ENCODE measurements at places on chromosomes 12 and 14.

DNA sequence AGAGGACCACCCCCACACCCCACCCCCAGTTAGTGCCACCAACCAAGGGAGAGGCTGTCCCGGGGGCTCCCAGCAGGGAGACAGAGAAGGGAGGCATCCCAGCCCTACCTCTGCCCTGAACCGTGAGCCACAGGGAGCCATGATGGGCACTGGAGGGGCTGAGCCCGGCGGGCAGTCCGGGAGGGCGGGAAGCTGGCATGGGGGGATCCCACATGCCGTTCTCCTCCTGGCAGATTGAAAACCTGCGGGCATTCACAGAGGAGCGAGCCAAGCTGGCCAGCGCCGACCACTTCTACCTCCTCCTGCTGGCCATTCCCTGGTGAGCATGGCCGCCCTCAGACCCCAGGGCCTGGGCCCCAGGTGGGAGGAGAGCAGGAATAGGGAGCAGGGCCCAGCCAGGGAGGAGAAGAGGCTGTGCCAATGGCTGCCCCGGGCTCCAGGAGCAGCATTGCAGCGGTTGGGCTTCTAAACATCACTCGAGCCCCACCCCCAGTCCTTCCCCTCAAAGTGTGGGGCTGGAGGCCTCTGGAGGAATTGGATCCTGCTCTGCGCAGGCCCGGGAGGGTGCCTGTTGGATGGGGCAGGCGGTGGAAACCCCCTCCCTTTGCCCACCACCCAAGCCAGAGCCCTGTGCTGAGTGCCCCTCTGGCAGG lies 14.5 kb upstream of the ADSS1 start:
- DNase-seq, result no peak

DNA sequence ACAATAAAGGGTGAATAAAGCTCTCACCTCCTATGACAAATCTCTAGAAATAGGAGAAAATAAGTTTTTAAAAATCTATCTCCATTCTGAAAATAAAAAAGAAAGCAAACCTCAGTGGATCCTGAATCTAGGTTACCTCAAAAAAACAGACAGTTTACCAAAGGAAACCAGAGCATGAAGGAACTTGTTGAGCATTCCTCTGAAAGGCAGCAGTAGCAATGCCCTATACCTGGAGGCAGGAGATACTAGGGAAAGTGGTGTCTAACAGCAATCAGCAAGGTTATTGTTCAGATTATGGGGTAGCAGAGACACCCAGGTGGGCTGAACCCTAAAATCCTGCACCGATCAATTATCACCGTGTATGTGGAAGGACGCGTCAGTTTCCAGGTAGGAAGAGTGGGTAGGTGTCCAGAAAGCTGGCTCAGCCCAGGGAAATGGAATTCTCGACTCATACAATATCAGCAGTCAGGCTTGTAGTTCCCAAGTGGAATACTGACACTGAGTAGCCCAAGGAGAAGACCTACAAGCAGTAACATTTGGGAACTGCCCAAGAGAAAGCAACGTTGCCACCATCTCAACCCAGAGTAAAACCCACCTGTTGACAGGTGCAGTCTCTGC lies 128.3 kb downstream of the ST8SIA1 start:
- DNase-seq, result no peak

GRCh38 chr14:31785574-31785973 lies 224.4 kb downstream of the NUBPL start:
- DNase-seq, result no peak

DNA sequence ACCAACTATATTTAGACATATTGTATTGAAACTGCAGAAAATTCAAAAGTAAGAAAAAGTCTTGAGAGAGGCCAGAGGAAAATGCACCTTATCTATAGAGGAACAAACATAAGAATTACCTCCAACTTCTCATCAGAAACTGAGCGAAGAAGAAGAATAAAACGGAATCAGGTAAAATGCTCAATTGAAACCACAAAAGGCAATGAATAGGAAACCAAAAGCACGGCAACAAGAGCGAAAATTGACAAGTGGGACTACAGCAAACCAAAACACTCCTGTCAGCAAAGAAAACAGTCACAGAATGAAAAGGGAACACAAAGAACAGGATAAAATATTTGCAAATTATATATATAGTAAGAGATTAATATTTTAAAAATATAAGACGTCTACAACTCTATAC lies 61.9 kb upstream of the PARP11 start:
- no peak for DNase-seq

- no peak for DNase-seq
Observed at GRCh38 chr12:46260913-46261476, 7.8 kb downstream of the SLC38A1 start.

DNA sequence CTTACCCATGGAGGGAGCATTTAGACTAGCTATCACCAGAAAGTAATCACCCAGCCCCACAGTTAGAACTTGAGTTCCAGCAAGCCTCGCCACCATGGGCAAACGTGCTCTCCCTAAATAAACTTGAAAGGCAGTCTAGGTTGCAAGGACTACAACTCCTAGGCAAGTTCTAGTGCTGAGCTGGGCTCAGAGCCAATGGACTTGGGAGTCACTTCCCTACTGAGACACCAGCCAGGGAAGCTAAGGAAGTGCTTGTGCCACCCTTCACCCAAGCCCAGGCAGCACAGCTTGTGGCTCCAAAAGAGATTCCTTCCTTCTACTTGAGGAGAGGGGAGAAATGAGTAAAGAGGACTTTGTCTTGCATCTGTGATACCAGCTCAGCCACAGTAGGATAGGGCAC lies 57.9 kb downstream of the SLCO1A2 start:
- DNase-seq, result no peak

DNA sequence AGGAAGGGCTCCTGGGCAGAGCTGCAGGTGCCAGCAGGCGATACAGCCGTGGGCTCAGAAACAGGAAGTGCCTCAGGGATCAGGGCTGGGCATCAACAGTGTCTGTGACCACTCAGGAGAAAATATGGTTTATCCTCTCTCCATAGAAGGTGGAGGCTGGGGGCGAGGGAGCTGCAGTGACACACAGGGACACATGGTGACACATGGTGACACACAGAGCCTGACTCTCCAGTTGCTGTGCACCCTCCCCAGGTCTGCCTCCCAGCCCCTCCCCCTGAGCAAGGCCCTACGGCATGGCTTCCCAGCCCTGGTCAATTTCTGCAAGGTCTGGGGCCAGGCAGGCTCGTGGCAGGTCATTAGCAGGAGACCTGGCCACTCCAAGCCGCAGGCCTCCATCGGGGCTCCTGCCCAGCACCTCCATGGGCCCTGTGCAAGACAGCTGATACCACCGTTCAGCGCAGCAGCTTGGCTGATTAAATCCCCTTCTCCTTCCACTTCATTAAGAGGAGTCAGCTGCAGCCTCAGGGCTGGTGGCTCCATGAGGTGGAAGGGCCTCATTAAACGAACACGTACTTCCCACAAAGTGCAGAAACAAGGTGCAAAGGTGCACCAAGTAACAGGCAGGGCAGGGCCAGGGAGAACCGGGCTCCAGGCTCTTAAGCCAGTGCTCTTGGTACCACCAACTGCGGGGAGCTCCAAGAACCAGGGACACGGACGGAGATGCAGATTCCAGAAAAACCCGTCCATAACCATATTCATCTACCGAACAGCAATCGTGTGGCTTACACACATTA lies 60.7 kb downstream of the CCNK start:
- no peak for DNase-seq

GRCh38 chr14:76657404-76657803 lies 103.9 kb upstream of the VASH1 start:
- no peak for DNase-seq

- DNase-seq, result no peak
Observed at GRCh38 chr12:49295082-49295936, at the start of gene PRPH. PRPH (plus strand) TSS chr12:49295147; CDS start chr12:49295201, 54 bp downstream.

DNA sequence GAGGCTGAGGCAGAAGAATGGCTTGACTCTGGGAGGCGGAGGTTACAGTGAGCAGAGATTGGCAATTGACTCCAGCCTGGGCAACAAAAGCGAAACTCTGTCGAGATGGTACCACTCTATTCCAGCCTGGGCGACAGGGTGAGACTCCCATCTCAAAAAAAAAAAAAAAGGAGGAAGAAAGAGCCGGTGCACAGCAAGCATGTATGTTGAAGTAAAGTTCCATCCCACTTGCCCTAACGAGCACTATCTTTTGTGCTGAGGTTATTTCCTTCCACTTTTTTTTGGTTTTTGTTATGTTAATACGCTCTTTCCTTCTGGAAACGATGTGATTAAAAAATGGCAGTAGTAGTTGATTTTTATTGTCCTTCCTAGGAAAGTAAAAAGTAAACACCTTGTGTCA lies 19.5 kb upstream of the GOLGA5 start:
- no peak for DNase-seq

- DNase-seq, result no peak
Observed at GRCh38 chr14:71308671-71309070, 401.4 kb downstream of the PCNX1 start.

- no peak for DNase-seq
Observed at GRCh38 chr12:124640056-124640455, 72.6 kb upstream of the NCOR2 start.

DNA sequence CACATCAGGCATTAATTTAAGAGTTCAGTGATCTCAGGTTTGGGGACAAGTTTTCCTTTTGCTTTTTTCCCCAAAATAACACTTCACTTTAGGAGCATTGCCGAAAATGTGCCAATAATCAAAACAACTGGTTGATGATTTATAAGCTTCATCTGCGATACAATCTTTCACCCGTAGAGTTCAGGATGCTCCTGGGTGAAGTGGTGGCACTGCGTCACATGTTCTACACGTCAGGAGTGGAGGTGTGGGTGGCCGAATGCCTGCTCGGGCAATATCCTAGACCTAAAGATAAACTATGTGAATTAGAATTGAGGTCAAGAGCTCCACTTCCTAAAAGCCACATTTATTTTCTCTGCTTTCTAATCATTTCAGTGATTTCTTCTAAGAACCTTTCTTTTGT lies 70.9 kb upstream of the DICER1 start:
- no peak for DNase-seq

GRCh38 chr12:71797531-71797930 lies 42.0 kb upstream of the TBC1D15 start:
- no peak for DNase-seq

GRCh38 chr12:86261578-86261977 lies 5.4 kb upstream of the MGAT4C start:
- DNase-seq, result no peak

DNA sequence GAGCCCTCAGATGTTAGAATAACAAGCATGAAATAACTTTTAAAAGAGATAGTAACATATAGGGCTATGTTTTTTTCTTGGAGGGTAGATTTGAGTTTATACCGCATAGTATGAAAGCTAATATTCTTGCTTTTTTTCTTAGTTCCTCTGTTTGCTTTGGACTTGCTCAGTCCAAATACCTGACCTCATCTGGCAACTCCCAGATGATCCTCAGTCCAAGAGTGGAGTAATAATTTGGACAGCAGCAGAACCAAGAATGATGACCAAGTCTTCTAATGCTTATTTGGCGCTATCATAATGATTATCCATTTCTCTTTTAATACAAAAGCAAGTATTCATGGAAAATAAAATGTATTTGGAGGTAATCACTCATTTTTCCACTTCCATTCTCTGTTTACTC lies 45.6 kb downstream of the GUCY2C start:
- DNase-seq, result no peak

DNA sequence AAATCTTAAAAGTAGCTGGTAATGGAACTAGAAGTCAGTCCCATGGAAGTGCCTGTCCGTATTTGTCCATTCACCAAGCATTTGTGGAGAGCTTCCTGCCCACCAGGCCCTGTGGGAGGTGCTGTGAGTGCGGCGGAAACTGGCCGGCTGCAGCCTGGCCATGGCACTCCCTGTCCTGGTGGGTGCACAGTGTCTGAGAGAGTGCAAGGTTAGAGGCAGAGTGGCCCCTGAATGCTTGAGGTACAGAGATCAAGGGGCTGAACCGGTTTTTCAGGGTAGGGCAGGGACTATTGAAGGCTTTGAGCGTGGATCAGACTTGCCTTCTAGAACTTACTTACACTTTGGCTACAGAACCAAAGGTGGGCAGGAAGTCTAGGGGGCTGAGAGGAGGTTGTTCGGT lies 92.9 kb downstream of the ESR2 start:
- DNase-seq, result no peak

DNA sequence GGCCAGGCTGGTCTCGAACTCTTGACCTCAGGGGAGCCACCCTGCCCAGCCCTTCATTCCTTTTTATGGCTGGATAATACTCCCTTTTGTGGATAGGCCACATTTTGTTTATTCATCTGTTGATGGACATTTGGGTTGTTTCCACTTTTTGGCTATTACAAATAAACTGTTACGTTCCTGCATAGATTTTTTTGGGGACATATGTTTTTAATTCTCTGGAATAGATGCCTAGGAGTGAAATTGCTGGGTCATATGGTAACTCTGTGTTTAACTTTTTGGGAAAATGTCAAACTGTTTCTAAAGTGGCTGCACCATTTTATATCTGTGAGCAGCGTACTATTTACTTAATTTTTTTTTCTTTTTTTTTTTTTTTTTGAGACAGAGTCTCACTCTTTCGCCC lies 9.8 kb downstream of the KMT5A start:
- no peak for DNase-seq

DNA sequence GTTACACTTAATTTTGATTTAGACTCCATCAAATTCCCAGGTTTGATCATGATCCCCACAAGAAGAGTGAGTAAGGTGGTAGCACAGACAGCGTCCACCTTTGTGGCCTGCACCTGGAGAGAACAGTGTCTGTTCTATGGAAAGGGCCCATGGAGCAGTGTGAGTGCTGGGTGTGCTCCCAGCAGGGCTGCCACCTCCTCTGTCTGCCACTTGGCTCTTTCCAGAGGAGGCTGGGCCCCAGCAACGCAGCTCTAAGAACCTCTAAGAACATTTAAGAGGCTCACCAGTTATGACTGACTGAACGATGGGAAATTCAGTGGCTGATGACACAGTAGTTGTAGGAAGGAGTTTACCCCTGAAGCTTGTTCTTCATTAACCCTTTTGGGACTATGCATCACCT lies 17.3 kb downstream of the VDR start:
- no peak for DNase-seq

DNA sequence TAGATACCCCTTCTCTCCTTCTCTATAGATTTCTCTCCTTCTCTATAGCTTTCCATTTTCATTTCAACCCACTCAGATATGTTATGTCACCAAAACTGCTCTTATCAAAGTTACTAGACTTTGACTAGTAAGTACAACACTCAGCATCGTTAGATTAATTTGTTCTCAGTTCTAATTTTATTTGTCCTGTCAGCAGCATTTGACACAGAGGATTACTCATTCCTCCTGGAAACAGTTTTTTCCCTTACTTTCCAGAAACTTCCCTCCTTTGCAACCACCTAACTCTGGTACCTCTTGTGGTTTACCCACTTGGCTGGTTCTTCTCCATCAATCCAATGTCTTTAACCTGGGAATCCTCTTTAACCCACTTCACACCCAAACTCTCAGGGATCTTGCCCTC lies 423.7 kb downstream of the TMTC2 start:
- DNase-seq, result no peak

Data from SIG-M5 (cell line).